ENCODE measurements at places on chromosomes 1 and 21. TPM values are rescaled to one million over a fixed set of nuclear protein-coding genes. Genes with fewer than 3 reads are reported as not detected.
A peak's percentile ranks its signal among the peaks of the same experiment; 100 is the strongest.

Gene PLEKHO1
- total RNA-seq, result 33.1 TPM

Gene OR2L2
- 0.10 TPM for total RNA-seq

GRCh38 chr1:181518152-181518551, 34.8 kb downstream of the CACNA1E start:
- no peak for DNase-seq

DNA sequence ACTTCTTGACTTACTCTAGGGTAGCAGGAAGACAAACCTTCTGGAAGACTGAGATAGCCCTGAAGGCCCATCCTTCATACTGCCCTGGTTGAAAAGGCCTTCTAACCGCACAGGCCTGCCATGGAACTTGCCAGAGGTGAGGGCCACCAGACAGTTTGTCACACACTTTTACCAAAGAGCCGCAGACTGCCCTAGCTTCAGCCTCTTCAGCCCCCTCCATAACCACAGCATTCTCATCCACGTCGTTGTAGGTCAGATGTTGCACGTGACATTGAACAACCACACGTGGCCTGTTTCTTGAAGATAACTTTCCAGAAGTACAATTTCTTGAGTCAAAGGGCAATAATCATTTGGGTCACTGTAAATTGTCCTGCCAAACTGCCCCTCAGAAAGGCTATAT, 18.9 kb downstream of the ZNF362 start:
- peak; percentile 11 for DNase-seq

DNA sequence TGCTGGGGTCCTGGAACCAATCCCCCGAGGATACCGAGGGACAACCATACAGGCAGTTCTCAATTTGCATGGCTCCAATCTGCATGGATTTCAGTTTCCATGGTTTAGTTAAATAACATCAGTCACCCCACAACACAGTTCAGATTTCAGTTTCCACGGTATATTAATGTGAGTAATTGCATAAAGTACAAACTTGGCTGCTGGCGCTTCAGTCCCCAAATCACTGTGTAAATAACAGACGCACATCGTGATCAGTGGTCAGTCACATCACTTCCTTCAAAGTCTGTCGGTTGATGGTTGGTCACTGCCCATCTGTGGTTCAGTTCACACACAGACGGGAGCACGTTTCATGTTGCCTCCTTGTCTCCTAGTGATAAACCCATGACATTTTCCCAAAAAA, 66.4 kb upstream of the LPGAT1 start:
- DNase-seq, result no peak

DNA sequence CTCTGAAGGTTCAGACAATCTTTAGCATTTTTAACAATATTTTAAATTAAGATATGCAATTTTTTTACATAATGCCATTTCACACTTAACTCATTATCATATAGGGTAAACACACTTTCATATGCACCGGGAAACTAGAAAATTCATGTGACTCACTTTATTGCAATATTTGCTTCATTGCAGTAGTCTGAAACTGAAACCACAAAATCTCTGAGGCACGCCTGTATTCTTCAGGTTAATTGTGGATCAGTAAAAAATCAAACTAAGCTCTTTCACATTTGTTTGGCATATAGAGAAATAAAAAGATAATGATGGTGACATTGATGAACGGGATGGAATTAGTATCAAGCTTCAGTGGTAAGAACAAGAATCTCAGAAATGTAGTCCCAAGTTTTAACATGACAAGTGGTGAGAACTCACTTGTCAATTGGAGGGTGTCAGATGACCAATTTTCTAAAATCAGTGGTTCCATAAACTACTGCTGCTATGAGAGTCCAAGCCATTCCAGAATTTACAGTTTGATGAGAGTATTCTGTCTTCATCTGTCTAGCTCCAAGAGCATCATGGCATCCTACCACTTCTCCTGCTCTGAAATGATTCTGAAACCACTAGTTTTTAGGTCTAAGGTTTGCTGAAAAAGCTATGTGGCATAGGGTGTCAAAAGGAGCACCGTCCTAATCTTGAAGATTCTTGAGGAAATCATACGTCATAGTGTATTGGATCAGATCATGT, 281.0 kb downstream of the PTPRC start:
- no peak for DNase-seq

- peak; percentile 41 for DNase-seq
Measured at GRCh38 chr1:38003261-38004250, 1.8 kb downstream of the FHL3 start.

DNA sequence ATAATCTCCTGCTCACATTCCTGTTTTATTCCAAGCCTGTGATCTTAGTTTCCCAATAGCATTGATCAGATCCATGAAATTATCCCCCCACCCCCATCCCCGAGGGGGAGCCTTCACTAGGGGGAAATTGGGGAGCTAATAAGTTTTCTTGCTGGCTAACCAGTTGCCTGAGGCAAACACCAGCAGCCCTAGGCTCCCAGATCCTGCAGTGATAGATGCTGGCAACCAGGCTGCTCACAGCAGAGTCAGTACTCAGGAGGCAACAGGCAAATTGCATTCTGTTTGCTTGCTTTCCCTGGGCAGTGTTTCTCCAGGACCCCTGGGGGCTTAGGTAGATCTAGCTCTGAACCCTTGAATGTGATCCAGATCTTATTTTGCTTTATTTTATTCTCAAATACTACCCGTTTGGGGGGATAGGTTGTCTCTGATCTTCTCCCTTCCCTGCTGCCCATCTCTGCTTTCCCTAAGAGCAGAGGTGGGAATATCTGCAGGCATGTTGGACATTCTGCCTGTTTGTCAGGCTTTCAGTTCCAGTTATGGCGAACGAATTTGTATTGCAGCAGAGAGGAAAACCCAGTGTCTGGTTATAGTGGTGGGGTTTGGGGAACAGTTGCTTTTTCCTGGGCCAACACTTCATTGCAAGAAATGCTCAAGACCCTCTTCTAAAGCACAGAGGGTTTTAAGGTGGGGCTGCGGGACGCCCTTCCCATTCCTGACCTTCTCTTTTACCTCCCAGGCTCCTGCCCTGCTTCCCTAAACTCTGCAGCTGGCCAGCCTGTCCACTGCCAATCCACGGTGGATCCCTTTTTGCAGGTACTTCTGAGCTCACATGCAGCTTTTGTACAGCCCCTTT, 289.8 kb upstream of the PLXNA2 start:
- no peak for DNase-seq

GRCh38 chr1:115640384-115640783, 1.4 kb upstream of the VANGL1 start:
- DNase-seq, result no peak
